ENCODE measurements at places on chromosomes 6 and 20.
A peak's percentile ranks its signal among the peaks of the same experiment; 100 is the strongest.

DNA sequence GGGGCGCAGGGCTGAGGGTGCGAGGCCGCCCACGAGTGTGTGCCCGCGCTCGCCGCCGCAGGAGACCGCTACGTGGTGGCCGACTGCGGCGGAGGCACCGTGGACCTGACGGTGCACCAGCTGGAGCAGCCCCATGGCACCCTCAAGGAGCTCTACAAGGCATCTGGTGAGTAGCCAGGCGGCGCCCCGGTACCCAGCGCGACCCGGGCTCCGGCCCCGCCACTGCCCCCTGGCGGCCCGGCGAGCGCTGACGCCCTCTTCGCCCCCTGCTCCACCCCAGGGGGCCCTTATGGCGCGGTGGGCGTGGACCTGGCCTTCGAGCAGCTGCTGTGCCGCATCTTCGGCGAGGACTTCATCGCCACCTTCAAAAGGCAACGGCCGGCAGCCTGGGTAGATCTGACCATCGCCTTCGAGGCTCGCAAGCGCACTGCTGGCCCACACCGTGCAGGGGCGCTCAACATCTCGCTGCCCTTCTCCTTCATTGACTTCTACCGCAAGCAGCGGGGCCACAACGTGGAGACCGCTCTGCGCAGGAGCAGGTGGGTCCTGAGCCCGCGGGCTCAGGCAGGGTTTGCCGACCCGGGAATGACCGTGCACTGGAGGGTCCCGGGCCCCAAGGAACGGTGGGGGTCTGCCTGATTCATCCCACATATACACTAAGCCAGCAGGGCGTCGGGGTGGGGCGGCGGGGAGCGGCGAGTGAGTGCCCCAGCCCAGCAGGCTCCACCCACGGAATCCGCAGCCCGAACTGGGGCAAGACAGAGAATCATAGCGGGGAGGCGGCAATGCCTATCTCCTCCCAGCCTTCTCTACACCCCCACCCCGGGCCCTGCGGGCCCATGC is 17.4 kb downstream of the HSPA12B start:
- DNase-seq: peak; percentile 55

DNA sequence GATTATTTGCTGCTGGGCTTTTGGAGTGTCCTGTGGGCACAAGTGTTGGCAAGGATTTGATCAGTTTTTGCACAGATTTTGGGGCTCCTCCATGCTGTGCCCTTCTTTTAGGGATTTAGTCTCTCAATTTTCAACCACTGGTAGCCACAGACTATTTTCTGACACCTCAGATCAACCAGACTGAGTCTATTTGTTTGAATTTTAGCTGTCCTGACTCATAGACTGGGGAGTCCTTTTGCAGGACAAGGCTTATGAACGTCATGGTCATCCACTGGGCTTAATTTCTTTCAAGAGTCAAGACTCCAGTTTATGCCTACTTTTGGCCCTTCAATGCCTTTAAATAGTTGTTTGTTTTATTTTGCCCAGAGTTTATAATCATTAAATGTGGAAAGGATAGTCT is 59.3 kb downstream of the BCKDHB start:
- no peak for DNase-seq

DNA sequence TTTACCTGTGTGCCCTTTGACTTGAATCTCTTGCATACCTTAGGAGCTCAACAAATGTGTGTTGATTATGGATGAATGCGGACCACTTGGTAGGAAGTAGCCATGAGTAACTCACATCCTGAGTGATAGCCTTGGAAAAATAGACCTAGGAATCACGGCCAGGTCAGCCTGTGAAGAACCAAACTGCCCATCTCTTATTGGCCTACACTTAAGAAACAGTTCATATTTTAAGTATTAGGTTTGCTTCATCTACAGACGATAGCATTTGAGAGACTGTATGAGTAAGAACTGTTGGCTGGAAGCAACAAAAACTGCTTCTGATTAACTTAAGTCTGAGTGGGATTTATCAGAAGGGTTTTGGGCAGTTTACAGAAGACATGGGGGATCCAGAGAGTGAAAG is 320.1 kb upstream of the PRND start:
- no peak for DNase-seq

DNA sequence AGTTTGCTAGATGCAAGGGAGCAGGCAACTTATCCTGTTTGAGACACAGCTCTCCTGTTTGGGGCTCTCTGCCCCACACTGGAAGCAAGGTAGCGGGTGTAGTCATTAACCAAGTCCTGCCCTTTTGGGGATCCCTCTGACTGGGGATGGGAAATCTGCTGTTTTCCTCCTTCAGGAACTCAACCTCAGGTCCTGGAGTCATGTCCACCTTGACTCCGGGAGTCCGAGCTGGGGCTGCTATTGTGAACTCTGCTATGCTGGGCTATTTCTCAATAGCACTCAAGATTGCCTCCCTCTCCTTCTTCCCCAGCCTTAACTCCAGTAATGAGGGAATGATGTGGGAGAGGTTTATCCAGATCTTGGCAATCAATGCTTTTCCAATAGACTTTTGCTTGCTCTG is 54.1 kb upstream of the CHD6 start:
- no peak for DNase-seq

GRCh38 chr6:20036141-20036677 is 176.1 kb downstream of the MBOAT1 start:
- DNase-seq: no peak

DNA sequence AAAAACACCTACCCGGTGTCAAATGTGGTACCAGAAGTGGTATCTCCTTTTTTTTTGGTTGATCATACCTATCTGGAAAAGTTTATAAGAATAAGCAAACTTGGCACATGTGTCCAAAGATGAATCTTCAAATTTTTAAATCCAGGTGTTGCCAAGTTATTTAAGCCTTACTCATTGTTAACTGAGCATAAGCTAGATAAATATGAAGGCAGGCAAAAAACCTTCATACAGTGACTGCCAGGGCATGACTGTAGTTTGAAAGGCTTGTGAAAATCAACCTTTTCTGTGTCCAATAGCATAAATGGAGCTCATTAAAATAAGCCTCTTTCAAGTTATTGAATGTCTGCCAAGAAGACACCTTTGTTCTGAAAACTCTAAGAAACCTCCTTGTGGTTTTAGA is 699.2 kb downstream of the DOK5 start:
- no peak for DNase-seq

GRCh38 chr6:81144346-81144745 is 608.1 kb downstream of the TENT5A start:
- no peak for DNase-seq

DNA sequence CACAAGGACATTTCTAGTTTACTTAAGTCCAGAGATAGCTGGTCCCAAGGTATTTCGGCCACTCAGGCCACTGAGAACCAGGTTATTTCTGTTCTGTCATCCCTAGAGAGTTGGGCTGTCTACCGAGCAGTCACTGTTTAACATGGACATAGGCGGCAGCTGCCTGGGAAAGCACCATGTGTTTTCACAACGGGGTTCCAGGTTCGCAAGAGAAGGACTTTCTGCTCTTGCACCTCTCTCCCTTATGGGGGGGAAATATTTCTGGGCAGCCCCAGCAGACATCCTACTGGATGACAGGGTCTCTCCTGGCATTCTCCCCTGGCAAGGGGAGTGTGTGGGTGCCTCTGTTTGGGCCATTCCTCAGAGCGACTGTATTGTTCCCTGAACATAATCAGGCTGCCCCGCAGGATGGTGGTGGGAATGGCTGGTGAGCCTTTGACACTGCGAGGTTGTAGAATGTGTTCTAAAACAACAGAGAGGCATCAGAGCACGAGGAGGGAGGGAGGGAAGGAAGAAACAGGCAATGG is 64.4 kb upstream of the DUSP22 start:
- DNase-seq: no peak

DNA sequence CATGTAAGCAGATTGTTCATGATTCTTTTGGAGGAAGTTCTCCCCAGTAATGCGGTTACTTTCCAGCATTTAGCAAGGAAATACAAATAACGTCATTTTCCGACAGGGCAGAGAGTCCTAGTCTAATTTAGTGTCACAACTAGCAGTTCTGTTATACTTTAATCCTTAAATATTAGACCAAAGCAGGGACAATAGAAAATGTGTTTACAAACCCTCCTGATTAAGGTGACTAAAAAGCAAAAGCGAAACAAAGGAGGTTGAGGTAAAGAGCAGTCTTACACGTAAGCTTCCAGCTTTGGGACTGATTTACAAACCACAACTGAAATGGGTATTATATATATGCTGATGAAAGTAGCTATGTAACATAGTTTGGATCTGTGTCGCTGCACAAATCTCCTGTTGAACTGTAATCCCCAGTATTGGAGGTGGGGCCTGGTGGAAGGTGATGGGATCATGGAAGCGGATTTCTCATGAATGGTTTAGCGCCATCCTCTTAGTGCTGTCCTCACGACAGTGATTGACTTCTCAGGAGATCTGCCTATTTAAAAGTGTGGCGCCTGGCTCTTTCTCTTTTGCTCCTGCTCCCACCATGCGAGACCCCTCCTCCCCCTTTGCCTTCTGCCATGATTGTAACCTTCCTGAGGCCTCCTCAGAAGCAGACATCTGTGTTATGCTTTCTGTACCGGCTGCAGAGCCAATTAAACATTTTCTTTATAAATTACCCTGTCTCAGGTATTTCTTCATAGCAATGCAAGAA is 81.9 kb downstream of the PLCB1 start:
- DNase-seq: no peak

- DNase-seq: no peak
Measured at GRCh38 chr6:133637436-133637835, 251.5 kb upstream of the TCF21 start.

- DNase-seq: no peak
Measured at GRCh38 chr20:31770243-31770642, 31.2 kb downstream of the TPX2 start.

DNA sequence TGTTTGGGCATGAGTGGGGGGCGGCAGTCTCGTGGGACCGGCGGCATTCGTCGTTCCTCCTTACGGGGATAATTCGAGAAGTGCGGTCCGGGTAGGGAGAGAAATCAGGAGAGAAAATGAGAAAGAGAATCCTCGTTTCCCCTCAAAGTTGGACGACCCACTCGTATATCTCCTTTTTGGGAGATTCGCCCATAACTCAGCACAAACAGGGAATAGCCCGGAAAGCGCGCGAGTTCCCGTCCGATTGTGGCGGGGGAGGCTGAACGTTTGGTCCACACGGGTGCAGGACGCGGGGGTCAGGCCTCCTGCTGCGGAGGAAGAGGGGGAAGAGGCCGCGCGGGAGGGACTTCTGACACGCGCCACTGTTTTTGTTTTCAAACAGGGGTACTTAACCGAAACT is 42.4 kb downstream of the POPDC3 start:
- DNase-seq: no peak
